ENCODE measurements at places on chromosomes 13 and 19.

GRCh38 chr19:12821761-12822160 lies 12.6 kb downstream of the RTBDN start:
- DNase-seq = no peak

GRCh38 chr13:94556041-94556440 lies 39.9 kb downstream of the TGDS start:
- no peak for DNase-seq

DNA sequence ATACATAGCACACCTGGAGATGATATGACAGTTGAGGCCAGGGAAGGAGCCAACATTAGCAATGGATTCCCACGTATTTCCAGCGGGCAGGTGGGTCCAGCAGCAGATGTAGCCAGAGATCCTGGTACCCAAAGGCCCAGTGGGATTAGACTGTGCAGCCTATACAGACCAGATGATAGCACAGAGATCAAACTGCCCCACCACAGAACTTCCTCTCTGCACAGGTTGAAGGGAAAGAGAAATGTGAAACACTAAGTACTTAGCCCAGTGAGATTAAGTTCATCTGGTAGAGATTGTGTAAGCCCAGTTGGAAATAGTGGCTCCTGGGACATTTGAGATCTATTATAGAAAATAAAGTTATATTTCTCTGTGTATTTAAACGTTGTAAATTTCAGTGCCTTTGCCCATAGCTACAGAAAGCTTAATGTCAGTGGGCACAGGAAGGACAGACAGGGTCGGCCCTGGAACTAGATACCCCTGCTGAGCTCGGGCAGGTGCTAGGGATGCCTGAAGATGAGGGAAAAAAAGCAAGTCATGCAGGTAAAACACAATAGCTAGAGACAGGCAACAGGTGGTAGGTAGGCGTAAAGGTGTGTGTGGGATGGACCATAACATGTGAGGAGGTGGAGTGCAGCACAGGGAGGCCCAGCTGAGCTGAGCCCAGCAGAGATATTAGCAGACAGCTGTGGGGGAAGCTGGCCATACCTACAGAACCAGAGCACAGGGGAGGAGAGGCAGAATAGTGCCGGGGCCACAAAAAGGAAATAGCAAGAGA lies 27.3 kb upstream of the SPATA13 start:
- no peak for DNase-seq

GRCh38 chr19:18847549-18848463 lies 16.0 kb downstream of the UPF1 start:
- no peak for DNase-seq

DNA sequence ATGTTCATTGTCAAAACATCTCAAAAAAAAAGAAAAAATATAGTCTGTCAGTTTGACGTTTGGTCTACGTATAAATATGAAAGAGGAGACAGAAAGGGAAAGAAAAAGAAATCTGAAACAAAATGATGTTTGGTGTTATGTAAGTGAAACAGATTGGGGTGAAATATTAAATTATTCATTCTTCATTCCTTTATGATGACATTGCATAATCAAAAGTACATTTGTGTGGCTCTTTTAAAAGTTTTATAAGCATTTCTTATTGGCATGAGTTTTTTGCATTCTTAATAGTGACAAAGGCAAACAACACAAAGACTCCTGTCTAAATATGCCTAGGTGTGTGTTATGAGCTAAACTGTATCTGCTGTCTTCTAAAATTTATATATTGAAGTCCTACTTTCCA lies 232.6 kb downstream of the EFNB2 start:
- DNase-seq = no peak

DNA sequence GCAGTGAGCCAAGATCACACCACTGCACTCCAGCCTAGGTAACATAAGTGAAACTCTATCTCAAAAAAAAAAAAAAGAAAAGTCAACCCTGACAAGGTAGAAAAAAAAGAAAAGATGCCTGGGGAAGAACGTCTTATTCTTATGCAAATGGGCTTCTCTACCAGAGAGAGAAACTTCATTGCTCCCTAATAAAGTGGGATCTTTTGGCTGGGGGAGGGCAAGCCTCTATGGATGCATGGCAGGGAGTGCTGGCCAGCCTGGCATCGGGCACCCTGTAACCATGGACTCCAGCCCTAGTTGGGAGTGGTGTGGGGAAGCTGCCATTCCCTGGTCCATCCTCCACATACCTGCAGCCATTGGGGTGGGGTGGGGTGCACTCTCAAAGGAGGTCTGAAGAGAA lies 30.7 kb upstream of the ZNF728 start:
- DNase-seq = no peak

DNA sequence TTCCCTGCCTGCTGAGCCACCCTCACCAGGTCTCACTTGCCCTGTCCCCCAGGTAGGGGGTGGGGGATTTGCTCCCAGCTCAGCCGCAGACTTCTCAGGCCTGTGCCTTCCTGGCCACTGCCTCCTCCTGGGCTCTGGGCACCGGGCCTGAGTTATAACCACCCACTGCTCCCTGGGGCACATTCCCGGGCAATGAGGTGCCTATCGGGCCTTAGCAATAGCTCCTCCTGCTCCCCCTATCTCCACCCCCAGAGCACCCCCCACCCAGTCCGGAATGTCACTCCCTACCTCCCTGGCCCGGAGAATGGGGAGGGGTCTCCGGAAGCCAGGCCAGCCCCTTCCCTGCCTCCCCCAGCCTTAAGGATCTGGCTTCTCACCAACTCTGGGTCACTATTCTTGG lies at the start of gene KLK5:
KLK5 (minus strand) TSS at position 129 of the 400 bp plus-strand sequence. CDS start 381 bp downstream, outside the sequence.
- DNase-seq = no peak

DNA sequence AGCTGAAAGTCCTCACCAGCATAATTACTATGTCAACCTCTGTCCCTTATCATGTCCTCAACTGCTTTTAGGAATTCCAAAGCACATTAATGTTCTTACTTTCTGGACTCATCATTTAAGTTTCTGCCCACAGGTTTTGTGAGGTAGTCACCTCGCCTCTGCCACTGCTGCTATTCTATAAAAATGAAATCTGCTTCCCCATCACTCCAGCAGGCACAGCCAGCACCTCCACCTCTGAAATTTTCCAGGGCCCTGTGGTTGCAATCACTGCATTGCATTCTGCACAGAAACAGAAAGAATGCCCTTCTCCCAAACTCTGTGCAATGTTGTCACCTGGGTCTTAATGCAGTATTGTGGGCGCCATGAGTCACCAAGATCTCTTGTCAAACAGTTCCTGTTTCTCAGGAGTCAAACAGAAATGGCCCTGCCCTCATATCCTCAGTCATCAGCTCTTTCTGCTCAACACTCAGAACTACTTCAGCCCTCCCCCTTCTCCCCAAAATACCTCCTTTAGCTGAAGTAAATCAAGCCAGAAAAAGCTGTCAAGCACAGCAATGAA lies 529.2 kb upstream of the NBEA start:
- DNase-seq = no peak

DNA sequence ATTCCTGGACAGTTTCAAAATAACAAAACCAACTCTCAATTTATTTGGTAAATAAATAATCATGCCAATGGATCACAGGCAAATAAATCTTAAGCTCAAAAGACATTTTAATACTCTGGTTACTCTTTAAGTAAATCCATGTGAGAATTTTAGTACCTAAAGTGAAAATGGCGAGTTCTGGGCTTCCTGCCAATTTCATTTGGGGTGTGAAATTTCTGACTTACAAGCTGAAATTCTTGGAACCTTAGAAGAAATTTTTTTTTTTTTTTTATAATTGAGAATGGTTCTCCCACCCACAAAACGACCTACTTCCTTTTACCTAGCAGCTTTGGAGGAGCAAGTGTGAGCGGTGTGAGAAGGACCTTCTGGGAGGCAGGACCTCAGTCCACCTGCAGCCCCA lies 354.5 kb upstream of the NBEA start:
- DNase-seq = no peak

DNA sequence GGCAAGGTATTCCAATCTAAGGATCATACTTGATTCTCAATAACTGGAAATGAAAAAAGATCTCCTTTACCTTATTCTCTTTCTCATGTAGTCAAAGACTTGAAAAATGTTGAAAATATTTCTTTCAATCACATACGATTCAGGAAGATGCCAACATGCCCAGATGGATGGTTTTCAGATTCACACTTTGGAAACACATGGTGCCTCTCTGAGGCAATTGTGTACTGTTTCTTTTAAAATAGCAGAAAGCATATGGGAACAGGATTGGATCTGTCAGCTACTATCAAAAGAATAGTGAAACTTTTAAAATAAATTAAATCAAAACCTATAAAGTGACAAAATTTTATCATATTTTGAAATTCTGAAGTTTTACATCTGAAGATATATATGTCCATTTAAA lies 222.4 kb downstream of the SPRY2 start:
- DNase-seq = no peak

DNA sequence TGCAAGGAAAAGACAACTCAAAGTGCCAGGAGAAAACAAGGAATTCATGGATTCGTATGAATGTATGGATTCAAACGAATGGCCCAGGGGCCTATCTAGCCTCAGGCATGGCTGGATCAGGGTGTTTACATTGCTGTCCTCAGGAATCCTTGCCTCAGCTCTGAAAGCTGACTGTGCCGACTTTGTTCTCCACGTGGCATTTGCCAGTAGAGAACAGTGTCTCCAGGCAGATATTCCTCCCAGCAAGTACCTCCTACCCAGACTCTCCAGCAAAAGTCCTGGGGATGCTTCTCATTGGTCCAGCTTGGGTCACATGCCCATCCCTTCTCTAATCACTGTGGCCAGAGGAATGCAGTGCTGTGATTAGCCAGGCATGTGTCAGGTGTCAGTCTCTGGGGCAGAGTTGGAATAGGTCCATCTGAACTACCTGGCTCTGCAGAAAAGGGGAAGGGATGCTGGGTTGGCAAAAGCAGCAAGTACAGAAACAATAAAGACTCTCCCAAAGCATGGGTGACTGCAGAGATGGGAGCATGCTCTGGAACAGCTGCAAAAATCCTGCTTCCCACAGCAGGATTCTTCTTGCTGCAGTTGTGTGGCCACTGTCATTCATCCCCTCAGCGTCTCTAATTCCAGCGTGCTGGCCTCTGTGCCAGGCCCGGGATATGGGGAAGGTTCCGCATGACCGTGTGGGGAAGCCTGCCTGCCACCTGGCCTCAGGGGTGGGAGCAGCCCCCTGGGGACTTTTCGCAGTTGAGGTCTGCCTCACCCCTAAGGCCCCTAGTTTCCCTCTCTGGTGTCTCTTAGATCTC lies 30.0 kb downstream of the CCNE1 start:
- DNase-seq = no peak

DNA sequence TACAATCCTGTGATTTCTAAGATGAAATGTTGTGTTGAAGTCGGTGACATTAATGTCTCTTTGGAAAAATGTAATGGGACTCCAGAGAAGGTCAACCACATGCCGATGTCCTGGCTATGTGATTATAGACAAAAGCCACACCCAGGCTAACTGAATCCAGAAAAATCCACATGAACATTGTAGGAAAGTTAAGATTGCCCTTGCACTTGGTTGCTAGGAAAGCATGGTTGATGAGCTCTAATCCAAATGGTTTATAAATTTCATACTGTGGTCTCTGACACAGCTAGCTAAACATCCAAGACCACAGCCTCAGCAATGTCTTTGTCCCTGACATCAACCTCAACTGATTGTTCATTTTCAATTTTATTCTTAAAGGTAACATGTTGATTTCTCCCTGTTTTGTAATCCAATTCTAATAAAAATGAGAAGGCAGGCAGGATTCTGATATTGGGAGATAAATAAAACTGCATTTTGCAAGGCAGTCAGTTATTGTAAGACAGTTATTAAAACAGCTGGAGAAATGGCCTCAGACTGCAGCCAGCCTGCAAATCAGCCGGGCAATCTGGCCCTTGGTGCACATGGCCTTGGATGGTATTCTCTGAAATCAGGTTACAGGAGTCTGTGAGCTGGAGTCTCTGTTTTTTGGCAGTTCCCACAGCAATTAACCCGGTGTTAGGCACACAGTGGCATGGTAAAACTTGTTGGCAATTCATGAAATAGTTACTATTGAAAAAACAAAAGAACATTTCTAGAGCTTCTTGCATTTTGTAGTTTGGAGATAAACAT lies 93.9 kb downstream of the STARD13 start:
- no peak for DNase-seq

DNA sequence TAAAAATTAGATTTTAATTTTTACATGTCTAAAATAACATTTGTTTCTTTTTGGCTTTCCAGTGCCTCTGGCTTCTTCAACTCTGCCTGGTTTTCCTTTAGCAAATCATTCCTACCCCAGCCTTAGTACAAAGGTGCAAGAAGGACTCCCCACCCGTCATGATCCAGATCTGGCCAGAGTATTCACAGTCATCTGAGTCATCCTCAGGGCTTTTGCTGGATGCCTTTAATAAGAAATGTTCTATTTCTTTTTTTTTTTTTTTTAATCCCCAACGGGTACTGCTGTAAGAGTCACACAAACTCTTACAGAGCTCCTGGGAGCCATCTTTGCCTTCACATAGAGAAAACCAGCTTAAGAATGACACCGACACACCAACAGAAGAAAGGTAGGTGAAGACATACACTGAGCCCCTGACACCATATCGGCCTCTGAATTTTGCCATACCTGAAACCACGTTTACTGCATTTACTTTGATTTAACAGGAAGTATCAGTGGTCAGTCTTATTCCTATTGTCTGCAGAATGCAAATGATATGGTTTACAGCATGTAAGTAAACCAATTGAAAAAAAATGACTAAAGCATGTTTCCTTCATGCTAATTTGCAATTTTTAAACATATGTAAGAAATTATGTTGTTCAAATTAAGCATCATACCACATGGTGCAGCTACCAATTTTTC lies 184.4 kb downstream of the NALCN start:
- DNase-seq = no peak

GRCh38 chr13:58907347-58907746 lies 1256.4 kb downstream of the DIAPH3 start:
- DNase-seq = no peak

GRCh38 chr13:78065141-78065540 lies 146.5 kb upstream of the EDNRB start:
- DNase-seq = no peak

- DNase-seq = no peak
These were observed 6.2 kb downstream of the GPX4 start for GRCh38 chr19:1109697-1110671.

GRCh38 chr19:801861-802497 lies 4.7 kb downstream of the PTBP1 start:
- no peak for DNase-seq

- DNase-seq = no peak
These were observed 637.1 kb downstream of the UQCRFS1 start for GRCh38 chr19:28575816-28576215.

GRCh38 chr19:13104848-13105711 lies 2.4 kb upstream of the LYL1 start:
- no peak for DNase-seq

DNA sequence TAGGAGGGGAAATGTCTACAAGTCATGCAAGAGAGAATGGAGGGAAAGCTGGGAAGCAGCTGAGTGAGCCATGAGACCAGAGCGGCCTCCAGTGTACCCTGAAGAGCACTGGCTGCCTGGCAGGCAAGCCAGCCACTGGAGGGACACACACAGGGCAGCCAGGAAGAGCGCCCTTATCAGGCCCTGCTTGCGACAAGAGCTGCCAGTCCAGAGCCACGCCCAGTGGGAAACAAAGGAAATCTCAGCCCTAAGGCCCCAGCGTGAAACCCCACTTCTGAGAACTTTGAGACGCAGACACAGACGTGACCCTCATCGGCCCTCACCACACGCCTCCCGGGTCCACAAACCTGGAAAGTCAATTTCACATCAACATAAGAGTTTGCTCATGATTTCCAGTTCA lies 105.0 kb downstream of the STK24 start:
- DNase-seq = no peak

GRCh38 chr13:77172650-77173049 lies 145.7 kb upstream of the FBXL3 start:
- no peak for DNase-seq

- peak; percentile 71 for DNase-seq
These were observed 94.9 kb upstream of the MCF2L start for GRCh38 chr13:112873851-112874750.

GRCh38 chr13:68697551-68697950 lies 1410.1 kb upstream of the ATXN8OS start:
- DNase-seq = no peak

Measured in stimulated activated CD4-positive, alpha-beta T cell treated with anti-CD3 and anti-CD28 coated beads, Interleukin-4, amount 100 ng/mL, for 48 hours (primary cell).